ENCODE measurements at places on chromosomes 6 and 20.

GRCh38 chr20:13984211-13984610, 6.2 kb downstream of the SEL1L2 start:
- no peak for DNase-seq

GRCh38 chr6:31911826-31912585, 10.1 kb upstream of the ZBTB12 start:
- DNase-seq, result no peak

GRCh38 chr6:47455533-47456209, 21.9 kb upstream of the CD2AP start:
- DNase-seq, result no peak

GRCh38 chr6:149917679-149918078, 5.2 kb downstream of the RAET1G start:
- DNase-seq, result no peak

DNA sequence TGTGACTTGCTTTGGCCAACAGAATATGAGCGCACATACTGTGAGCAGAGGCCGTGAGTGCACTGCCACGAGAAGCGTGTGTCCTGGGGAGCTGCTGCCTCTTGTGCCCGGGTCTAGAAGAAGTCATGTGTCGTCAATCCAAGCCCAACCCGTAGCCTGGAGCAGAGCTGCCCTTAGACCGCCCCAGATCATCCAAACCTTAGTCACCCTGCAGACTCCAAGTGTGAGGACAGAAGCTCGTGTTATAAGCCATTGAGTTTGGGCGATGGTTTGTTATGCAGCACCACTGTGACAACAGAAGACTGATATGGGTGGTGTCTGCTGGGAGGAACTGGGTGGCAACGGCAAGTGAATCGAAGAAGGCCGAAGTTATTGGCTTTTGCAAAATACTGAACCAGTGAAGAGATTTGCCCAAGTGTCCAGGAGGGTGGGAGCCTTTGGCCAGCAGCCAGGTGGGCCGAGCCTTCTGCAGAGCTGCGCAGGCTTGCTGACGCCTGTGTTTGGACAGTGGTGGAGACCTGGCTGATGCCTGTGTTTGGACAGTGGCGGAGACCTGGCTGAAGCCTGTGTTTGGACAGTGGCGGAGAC, 101.3 kb upstream of the SULF2 start:
- DNase-seq, result no peak

- no peak for DNase-seq
These were observed 691.7 kb downstream of the GRIK2 start for GRCh38 chr6:102085257-102085656.

GRCh38 chr6:163620670-163621330, 206.3 kb downstream of the QKI start:
- DNase-seq, result no peak

DNA sequence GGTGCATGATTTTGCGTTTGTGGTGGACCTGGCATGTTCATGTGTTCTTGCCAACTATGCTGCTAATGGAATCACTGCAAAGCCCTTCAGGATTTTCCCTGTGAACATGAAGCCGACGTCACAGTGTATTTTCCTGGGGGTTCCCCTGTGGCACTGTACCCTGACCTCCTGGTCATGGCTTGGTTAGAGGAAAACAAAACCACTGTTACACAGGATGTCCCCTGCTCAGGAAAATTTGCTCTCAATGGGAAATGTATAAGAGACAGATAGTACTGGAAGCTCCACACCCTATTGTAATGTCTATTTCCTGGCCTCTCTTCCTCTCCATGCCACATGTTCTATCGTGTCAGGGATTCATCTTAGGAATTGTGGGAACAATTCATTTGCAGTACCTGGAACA, 19.7 kb downstream of the TSHZ2 start:
- no peak for DNase-seq

DNA sequence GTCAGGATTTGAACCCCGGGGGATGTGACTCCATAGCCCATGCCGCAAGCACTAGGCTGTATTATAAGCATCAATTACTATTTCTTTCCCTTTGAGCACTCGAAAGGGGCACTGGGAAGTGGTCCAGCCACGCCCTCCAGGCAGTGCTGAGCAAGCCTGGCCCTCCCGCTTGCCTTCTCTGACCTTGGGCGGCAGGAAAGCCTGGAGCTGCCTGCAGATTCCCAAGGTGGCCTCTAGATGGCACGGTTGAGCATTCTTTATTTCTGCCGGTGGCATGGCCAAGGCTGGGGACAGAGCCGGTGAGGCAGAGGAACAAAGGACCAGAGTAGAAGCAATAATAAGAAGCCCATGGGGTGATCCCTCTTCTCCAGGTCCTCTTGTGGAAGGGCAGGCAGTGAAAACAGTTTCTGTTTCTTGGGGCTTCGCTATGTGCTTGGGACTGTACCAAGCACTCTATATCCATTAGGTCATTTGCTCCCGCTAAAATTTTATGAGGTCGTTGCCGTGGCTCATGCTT, 32.0 kb downstream of the ARHGAP40 start:
- DNase-seq, result peak; percentile 24

DNA sequence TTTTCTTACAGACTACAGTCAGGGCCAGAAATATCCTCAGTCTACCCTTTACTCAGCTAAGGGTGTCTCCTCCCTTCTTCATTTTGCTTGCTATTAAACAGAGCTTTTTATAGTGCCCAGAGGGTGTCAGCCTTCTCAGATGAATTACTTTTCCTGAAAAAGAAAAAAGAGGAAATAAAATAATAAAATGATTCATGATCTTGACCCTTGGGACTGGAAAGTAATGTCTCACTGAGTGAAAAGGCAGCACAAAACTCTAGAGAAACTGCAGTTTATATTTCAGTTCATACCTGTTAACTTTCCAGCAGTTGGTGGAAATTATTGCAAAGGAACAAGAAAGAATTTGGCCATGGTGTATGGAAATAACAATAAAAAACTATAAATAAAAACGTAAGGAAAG, 170.6 kb downstream of the IBTK start:
- no peak for DNase-seq

DNA sequence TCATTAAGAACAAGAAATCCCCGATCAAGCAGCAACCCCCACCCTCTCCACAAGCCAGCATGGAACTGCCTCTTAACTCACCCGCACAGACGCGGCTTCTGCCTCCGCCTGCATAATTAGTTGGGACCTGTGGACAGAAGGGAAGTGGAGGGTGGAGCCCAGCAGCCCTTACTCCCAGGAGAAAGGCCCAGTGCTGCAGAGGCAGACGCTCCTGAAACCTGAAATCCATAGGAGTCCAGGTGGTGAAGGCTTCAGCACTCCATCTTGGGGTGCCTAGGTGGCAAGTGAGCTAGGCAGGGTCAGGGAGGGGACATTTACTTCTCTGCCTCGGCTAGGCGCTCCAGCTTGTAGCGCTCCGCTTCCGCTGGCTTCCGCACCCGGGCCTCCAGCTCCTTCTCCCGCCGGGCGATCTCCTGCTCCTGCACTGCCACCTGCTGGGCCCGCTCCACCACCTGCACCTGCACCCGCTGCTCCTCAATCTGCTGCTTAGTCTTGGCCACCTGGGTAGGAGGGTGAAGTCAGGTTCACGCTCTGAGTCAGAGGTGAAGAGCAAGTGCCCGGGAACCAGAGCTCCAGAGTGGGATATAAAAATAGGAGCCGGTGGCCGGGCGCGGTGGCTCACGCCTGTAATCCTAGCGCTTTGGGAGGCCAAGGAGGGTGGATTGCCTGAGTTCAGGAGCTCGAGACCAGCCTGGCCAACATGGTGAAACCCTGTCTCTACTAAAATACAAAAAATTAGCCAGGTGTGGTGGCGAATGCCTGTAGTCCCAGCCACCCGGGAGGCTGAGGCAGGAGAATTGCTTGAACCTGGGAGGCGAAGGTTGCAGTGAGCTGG, 10.7 kb downstream of the TUBB start:
- peak; percentile 78 for DNase-seq

GRCh38 chr6:11226005-11226404, 6.5 kb downstream of the NEDD9 start:
- no peak for DNase-seq

- DNase-seq, result peak; percentile 2
These were observed 466 bp upstream of the PSMB1 start for GRCh38 chr6:170553534-170554012.

GRCh38 chr6:167966540-167966905, 30.9 kb upstream of the KIF25 start:
- DNase-seq, result no peak

DNA sequence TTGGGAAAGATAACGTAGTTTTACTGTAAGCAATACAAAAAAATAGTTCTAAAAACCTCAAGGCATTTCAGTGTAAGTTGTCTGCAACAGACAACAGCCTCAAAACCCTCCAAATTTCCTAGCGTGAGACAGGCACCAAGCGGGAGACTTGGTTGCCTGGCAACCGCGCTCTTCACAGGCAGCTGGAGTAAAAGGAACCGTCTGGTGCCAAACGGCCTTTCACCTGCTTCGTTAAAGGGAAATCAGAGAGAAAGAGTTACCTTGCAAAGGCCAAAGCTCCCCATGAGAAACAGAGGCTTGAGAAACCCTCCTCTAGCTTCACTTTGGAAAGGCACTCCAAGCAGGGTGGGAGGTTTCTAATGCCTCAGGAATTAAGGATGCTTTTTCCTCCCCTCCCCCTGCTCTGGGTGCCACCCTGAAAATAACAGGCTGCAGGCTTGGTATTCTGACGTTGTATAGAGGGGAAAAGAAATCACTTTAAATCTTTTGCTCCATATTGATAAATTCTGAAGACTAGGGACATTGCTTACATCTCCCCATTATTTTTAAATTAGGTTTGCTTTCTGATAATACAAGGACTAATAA, 129.7 kb upstream of the UFL1 start:
- DNase-seq, result no peak

DNA sequence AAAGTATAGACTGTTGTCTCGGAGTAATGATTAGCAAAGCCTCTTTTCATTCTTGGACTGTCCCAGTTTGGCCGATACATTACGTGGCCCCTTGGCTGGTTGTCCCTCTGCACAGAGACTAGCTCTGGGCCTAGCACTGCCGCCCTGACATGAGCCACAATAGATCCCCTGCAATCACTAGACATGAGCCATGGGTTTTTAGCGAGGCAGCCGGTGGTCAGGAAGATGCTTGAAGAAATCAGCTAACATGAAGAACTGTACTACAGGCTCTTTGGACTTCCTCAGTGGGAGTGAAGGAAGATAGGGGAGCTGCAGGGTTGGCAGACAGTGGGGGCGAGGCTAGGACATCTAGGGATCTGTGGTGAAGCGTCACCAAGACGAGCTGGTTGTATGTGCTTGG, 11.0 kb downstream of the DUSP22 start:
- no peak for DNase-seq

DNA sequence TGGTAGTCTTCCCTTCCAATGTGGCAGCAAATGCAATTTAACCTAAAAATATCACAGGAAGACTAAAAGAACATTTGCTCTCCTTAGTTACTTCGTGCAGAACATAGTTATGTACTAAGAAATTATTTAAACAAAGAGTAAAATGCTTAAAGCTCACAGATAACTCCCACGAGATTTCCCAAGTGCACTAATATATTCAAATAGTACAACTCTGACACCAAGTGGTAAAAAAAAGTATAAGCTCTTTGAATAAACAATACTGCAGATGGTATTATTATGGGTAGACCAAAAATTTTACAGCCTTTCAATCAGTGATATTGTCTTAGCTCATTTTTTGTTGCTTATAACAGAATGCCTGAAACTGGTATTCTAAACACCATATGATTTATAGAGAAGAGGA, 52.8 kb upstream of the FILIP1 start:
- no peak for DNase-seq

- no peak for DNase-seq
These were observed 191.8 kb downstream of the TAF4 start for GRCh38 chr20:61873651-61874420.

GRCh38 chr6:79335133-79335674, 100.7 kb upstream of the HMGN3 start:
- DNase-seq, result no peak

DNA sequence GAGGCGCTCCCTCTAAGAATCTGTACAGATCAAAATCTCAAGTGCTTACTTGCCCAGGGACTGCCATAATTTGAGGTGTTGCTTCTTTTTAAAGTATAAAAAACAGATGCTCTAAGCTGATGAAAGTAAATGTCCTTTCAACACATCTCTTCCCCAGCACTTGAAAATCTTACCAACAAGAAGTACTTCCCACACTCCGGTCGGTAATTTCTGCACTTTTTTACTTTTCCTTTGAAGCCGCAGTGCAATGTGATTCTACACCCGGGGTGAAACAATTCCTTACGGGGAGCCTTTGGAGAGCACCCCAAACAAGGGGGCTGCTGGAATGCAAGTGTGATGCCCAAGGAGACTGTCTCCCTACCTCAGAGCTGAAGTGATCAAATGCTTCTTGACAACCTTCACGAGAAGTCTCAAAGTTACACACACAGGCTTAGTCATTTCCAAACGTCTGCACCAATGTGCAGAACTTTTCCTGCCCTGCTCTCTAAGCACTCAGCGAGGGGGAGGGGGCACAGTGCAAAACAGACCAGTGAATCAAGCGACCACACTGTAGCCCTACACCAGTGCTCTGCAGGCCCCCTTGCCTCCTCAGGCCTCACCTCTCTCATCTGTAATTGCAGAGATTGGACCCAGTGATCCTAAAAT, 56.7 kb downstream of the ATXN1 start:
- peak; percentile 68 for DNase-seq

- DNase-seq, result peak; percentile 44
These were observed 4.2 kb downstream of the KCNK17 start for GRCh38 chr6:39309942-39310531.

GRCh38 chr6:41570259-41570615, 24.1 kb downstream of the FOXP4 start:
- no peak for DNase-seq

DNA sequence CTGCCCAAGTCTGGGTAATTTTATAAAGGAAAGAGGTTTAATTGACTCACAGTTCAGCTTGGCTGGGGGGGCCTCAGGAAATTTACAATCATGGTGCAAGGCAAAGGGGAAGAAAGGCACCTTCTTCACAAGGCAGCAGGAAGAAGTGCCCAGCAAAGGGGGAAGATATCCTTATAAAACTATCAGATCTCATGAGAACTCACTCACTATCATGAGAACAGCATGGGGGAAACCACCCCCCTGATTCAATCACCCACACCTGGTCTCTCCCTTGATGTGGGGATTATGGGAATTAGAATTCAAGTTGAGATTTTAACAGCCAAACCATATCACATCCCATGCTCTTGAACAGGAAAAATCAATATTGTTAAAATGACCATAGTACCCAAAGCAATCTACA, 215.2 kb upstream of the TAB2 start:
- DNase-seq, result no peak

GRCh38 chr6:116447496-116448011, 13.6 kb upstream of the CALHM6 start:
- no peak for DNase-seq

- no peak for DNase-seq
These were observed 147.8 kb downstream of the TBC1D7 start for GRCh38 chr6:13180538-13180937.

DNA sequence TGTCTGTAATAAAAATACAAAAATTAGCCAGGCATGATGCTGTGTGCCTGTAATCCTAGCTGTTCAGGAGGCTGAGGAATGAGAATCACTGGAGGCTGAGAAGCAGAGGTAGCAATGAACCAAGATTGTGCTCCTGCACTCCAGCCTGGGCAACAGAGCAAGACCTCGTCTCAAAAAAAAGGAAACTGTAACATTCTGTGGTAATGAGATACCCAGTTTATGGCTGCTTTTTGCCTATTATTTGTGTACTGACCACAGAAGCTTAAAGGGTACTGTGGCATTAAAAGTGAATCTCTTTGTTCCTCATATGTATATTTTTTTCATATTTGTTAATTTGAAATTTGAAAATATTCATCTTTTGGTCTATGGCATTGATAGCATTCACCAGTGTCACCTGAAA, 185.4 kb downstream of the UST start:
- no peak for DNase-seq

- DNase-seq, result no peak
These were observed 40.8 kb upstream of the MDFI start for GRCh38 chr6:41597246-41598000.

- DNase-seq, result no peak
These were observed 6.8 kb upstream of the SULF2 start for GRCh38 chr20:47792021-47792618.
